ENCODE measurements at places on chromosomes 3 and 15. TPM values are rescaled to one million over a fixed set of nuclear protein-coding genes. Genes with fewer than 3 reads are reported as not detected.

Gene PIGZ
- total RNA-seq = 1.1 TPM

Gene RARRES1
- total RNA-seq = 9.2 TPM

Gene SNRPA1
- 116 TPM for total RNA-seq

Gene ATP1B3
- 209 TPM for total RNA-seq

Gene KATNBL1
- 41.6 TPM for total RNA-seq

Gene MYO5C
- 5.4 TPM for total RNA-seq

Gene ATP13A5
- total RNA-seq = not detected

Gene TRPM1
- total RNA-seq = not detected

Gene ABI3BP
- total RNA-seq = 1.1 TPM

Gene CCR9
- total RNA-seq = not detected

Gene TERC
- 0.35 TPM for total RNA-seq

Gene SPG11
- 8.9 TPM for total RNA-seq

Gene ZBED2
- total RNA-seq = 0.33 TPM

Gene FGD5
- total RNA-seq = 0.03 TPM

Gene MAP2K1
- 75.9 TPM for total RNA-seq

Gene ECE2
- total RNA-seq = not detected

Gene MKRN2
- 23.3 TPM for total RNA-seq

Gene PFN2
- total RNA-seq = 153 TPM

Gene PP2D1
- total RNA-seq = not detected

Gene SERPINI2
- total RNA-seq = not detected

Gene ARHGAP11A
- 66.9 TPM for total RNA-seq

Gene LEO1
- total RNA-seq = 47.2 TPM

Gene ITGB5
- 400 TPM for total RNA-seq

Gene CPNE4
- total RNA-seq = 4.0 TPM

Gene CHRNB4
- 0.76 TPM for total RNA-seq

Gene ACOX2
- 8.4 TPM for total RNA-seq

Gene DNAH12
- total RNA-seq = 0.03 TPM

Gene SLC9C1
- total RNA-seq = not detected

Gene FETUB
- 0.25 TPM for total RNA-seq

Gene OR5K2
- not detected for total RNA-seq

Gene CCR3
- not detected for total RNA-seq

Gene ADAMTSL3
- 0.53 TPM for total RNA-seq

Gene GATM
- total RNA-seq = 2.1 TPM
